ENCODE measurements at places on chromosomes 2 and 18. TPM values are rescaled to one million over a fixed set of nuclear protein-coding genes. Genes with fewer than 3 reads are reported as not detected.

NRP2 gene
- total RNA-seq: 22.6 TPM

DES gene
- total RNA-seq: 0.49 TPM

RPRM gene
- 101 TPM for total RNA-seq

PGAP1 gene
- 110 TPM for total RNA-seq

Measured in temporal lobe (tissue), 4 donors.